ENCODE measurements at places on chromosomes 3 and 15.

- no peak for DNase-seq
Observed at GRCh38 chr3:83515123-83515522, 1443.7 kb upstream of the CADM2 start.

DNA sequence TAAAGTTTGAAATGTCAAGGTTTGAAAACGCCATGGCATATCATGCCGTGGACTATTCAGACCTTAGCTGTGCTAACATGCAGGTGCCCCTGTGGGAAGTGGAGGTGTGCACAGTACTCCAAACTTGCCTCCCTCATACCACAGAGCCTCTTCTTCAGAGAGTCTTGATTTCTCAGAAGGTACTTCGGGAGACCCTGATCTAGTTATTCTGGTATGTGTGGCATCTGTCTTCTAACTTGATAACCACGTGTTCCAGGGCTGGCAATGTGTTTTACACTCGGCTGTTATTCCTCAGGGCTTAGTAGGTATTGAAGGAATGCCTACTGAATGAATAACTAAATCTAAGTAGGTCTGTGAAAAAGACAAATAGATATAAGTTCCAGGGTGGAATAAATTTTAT lies 309.9 kb downstream of the CLSTN2 start:
- peak; percentile 6 for DNase-seq

- DNase-seq = peak; percentile 83
Observed at GRCh38 chr3:159761848-159762635, 226.6 kb upstream of the IL12A start.

GRCh38 chr15:81418444-81418843 lies 44.4 kb upstream of the TMC3 start:
- DNase-seq = no peak

DNA sequence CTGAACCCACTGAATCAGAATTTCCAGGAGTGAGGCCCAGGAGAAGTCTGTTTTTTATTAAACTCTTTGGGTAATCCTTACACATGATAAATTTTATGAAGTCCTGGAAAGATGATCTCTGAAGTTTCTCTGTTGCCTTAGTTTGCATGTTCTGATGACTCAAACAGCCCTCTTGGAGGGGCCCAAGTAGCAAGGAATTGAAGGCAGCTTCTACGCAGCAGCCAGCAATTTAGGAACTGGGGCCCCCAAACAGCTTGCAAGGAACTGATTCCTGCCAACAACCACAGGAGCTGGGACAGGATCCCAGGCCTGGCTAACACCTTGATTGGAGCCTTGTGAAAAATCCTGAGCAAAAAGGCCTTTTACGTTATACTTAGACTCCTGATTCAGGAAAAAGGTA lies 5.4 kb upstream of the ACP3 start:
- DNase-seq = no peak

GRCh38 chr3:176968631-176969030 lies 228.7 kb downstream of the TBL1XR1 start:
- DNase-seq = no peak

DNA sequence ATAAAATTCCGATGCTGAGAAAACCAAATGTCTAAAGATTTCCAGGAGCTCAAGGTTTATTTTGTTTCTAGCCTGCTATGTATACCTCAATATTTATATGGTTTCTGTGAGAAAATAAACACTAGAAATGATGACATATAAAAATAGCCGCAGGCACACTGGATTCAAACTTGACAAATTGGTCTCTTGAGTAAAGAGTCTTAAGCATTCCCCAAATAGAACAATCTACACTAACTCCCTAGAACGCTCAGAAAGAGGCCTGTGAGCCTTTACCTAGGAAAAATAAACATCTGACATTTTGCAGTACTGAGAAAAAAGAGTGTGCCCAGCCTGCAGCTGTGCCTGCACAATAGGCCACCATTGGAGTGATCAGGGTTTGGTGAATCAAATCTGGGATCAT lies 75.2 kb downstream of the NEK10 start:
- DNase-seq = no peak

DNA sequence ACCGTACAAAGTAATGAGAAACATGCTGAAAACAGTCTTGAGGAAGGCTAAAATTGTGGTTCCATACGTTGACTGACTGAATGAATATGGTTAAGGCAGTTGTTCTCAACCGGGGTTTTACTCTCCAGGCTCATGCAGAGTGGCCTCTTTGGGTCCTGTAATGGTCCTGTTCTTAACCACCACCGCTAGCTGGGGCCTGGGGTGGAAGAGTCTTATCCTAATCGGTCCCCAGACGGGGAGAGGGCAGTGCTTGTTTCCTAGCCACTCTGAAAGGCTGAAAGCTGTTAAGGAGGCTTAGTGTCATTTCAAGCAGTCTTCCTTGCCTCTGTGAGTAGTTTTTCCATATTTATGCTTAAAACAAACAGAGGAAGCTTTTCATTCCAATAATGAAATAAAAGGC lies 32.0 kb downstream of the SELENOT start:
- no peak for DNase-seq

DNA sequence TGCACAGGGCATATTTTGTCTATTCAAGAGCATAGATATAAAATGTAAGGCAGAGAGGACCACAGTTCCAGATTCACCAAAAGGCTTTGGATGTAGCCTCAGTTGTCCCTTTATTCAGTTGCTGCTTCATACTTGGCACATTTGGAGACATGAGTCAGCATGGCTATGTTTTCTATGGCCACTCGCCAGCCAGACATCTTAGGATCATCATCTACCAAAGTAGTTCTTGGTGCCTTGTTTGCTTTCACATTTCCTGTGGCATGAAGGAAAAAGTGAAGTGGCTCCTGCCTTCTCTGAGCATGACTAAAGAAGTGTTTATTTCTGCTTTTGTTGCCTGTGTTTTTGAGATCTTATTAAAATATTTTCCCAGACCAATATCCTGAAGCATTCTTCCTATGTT lies 7.2 kb downstream of the SUSD5 start:
- DNase-seq = peak; percentile 69

DNA sequence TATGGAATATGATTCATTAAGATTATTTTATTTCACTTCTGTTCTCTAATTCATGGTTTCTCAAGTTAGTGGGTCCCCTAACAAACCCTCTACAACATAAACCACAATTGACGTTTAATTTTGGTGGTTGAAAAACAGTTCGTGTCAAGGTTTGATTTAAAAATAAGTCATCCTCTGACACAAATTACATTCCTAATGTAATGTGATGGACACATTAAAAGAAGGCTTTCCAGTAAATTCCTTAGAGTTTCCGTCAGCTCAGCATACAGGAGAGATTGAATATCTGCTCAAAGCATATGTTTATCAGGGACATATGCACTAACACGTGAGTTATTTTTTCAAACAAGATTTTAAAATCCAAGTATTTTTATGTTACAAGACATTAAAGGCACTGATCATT lies 626.5 kb upstream of the ADAMTS9 start:
- DNase-seq = no peak

DNA sequence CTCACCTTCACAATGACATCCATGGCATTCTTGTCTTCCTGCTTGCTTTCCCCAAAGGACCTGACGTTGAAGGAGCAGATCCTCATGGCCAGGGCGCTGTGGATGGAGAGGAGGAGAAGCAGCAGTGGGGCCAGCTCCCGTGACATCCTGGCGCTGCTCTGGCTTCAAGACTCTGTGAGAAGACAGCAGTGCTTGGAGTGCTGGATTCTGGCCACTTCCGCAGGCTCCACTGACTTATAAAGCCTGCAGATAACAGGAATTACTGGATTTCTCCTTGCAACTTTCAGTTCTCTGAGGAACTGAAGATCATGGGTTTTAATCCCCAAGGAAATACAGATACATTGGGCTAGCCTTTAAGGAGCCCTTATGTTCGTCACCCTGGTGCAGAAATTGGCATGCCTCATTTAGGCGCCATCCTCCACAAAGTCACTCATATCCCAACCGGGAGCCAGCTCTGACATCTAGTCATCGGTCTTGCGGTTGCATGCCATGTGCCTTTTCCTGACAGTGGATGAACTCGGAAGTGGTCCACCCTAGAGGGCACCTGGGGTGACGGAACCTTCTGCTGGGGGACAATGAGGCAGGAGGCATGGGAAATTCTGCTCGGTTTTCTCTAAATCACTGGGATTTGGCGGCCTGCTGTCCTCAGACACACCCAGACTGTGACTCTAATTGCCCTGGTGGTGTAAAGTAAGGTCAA lies at the start of gene DNASE1L3:
DNASE1L3 (minus strand) TSS at position 212 of the 700 bp plus-strand sequence; CDS start at position 146, 66 bp downstream.
- DNase-seq = no peak

GRCh38 chr3:35522450-35522849 lies 116.9 kb upstream of the ARPP21 start:
- DNase-seq = no peak

GRCh38 chr3:19967208-19967607 lies 20.3 kb downstream of the RAB5A start:
- DNase-seq = no peak

GRCh38 chr3:126543457-126544061 lies 15.2 kb downstream of the C3orf22 start:
- DNase-seq = no peak

DNA sequence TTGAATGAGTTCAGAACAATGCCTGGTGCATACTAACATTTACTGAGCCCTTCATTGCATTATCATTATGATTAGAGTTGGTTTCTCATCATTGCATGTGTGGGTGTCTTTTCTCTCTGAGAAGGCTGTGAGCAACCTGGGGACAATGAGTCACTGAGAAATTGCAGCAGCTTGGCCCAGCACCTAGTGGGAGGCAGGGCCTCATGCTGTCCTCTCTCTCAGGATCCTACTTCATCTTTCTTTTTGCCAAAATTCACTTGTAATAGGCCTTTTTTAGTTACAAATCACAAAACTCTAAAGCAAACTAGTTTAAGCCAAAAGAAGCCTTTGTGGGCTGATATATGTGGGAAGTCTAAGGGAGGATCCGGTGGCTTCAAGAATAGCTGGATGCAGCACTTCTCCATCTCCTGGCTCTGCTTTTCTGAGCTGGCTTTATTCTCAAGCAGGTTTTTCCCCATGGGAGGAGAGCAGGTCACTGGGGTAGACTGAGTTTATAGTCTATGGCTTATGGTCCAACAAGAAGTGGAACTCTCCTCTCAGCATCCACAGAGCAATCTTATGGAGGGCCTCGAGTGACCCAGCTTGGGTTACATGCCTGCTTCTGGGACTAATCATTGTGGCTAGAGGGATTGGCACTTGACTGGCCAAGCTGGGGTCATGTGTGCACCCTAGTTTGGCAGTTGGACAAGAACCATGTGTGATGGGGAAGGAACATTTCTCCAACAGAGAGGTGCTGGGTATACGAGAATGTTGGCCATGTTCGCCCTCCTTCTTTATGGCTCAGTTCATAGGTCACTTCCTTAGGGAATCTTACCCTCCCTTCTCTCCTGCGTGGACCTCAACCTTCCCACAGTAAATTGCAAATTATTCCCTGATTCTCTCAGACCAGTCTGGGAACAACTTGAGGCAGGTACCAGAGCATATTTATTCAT lies 8.7 kb upstream of the CAMK1 start:
- DNase-seq = peak; percentile 76

DNA sequence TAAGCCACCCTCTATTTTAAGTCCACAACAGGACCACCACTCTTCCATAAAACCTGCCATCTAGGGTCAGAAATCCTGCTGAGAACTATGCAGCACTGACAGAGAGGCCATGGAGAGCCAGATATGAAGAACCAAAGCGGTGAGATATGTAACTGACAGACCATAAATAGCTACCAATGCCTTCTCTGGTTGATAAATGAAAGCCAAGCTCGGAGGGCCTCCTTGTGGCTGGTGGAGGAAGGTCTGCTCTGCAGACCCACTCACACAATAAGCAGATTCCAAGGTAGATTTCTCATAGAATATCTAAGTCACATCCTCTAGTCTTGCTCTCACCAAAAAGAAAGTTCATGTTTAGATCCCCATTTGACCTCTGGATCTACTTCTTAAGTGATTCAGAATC lies 38.9 kb downstream of the RYK start:
- DNase-seq = peak; percentile 41

DNA sequence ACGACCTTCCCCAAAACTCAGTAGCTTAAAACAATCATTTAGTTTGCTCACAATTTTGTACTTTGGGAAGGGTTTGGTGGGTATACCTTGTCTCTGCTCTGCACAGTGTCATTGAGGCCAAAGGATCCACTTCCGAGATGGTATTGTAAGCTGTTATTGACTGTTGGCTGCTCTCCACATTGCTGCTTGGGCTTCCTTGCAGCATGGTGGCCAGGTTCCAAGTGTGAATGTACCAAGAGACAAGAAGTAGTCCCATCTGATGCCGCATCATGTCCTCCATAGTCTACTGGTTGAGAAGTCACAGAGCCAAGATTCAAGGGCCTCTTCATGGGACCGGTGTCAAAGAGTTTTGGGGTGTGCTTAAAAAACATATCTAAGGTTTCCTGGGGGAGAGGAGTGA lies 268.5 kb downstream of the PLCL2 start:
- no peak for DNase-seq

GRCh38 chr3:141940194-141940776 lies 63.8 kb downstream of the ATP1B3 start:
- peak; percentile 58 for DNase-seq

DNA sequence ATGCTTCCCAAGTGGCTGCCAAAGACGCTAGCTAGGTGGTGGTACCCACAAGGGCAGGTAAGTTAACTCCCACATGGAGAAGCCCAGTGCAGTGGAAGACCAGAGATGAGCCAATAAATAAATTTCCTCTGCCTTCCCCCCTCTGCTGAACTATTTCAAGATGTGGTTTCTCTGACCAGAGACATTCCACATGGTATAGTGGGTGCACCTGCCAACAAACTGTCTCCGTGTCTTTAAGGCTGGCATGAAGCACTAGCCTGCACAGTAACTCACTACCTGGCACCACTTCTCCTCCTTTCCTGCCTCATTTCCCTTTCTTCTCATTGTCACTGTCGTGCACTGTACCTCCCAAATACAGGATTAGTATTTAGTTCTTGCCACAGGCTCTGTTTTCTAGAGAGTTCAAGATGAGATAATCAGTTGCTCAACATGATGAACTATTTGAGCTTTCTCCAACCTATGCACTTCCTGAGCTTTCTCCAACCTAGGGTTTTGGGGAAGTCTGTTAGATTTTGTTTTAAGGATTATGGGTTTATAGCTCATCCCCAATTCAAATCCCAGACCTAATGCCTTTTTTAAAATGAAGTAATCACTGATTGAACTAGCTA lies 8.4 kb upstream of the CRTAP start:
- DNase-seq = peak; percentile 12

- no peak for DNase-seq
Observed at GRCh38 chr3:17166369-17166768, 281.6 kb downstream of the PLCL2 start.

DNA sequence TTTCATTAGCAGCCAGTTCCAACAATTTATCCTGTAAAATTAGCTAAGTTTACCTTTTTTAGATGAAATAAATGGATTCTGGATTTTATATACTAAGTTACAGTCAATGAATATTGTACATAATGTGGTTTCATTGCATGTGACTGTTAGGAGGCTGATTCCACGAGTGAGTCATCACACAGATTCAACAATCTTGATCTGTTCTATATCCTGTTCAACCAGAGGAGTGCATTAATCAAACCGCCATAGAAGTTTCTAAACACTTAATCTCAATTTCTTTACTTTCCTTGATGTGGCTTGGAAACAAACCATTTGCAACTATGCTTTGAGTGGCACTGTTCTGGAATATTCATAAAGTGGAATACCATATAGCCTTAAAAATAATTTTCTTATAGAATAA lies 15.3 kb downstream of the DNAJC13 start:
- DNase-seq = peak; percentile 60
